B cell (primary cell): ENCODE measurements at places on chromosomes 4 and X. TPM values are rescaled to one million over a fixed set of nuclear protein-coding genes. Genes with fewer than 3 reads are reported as not detected.

DNA sequence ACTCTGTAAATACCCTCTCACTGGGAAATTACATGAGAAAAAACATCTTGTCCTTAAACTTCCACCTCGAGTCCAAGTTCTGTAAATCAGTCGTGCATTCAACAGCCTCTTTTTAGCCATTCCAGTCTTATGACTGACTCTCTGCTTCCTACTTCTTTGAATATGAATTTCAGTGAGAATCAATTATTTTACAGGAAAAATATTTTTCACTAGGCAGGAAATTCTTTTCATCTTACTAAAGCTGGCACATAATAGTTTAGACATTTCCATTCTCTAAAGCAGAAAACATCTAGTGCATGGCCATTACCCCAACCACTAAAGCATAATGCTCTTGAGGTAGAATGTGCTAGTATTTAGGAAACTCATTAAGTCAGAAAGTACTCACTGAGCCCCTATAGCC is 565.7 kb upstream of the FAT1 start:
- no peak overlapping the region for H3K27ac ChIP-seq
- no peaks in the 10 kb centered on the region for H3K27me3 ChIP-seq
- no peaks in the 10 kb centered on the region for H3K36me3 ChIP-seq
- no peaks in the 10 kb centered on the region for H3K4me1 ChIP-seq

DNA sequence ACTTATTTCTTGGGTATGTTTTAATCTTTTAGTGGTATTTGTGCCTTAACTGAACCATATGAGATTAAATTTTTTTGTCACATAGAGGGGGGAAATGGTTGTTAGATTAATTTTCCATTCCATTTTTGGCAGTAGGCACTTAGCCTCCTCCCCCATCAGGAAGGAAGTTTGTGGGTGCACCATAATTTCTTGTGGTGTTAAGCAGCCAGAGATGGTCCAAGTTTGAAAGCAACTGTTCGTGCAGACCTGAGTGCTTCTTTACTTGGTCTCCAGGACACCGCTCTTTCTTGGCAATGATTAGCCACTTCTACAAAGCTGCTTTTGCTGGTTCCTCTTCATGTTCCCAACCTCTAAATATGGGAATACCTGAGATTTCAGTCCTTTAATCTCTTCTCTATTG is 92.7 kb upstream of the RPL34 start:
- peaks cover 12% of the 10 kb centered on the region for H3K4me1 ChIP-seq
- no peak overlapping the region for H3K4me3 ChIP-seq
- no peak for DNase-seq
- no peak overlapping the region for H3K27ac ChIP-seq
- no peaks in the 10 kb centered on the region for H3K36me3 ChIP-seq

GRCh38 chr4:99394896-99395295 is 40.2 kb downstream of the ADH7 start:
- no peak overlapping the region for H3K4me3 ChIP-seq
- no peak overlapping the region for H3K27ac ChIP-seq
- H3K36me3 ChIP-seq: no peaks in the 10 kb centered on the region
- H3K4me1 ChIP-seq: no peaks in the 10 kb centered on the region

DNA sequence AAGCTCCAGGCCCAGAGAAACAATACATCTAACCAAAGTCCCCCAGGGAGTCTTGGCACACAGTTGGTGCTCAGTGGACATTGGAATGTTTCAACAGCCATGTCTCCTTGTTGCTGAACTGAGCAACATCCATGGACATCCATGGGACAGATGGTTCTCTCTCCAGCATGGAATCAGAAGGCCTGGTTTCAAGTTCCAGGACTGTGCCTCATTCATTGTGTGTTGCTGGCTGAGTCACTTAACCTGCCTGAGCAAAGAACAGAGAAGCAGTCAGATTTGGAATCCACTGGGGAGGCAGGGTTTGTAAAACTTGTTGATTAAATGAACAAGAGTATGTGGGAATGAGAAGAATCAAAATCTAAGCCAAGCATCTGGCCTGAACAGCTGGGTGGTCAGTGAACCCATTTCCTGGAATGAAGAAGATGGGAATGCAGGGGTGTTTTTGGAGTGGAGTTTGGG is 147.9 kb downstream of the CHIC2 start:
- H3K4me1 ChIP-seq: no peaks in the 10 kb centered on the region
- no peaks in the 10 kb centered on the region for H3K27me3 ChIP-seq
- no peaks in the 10 kb centered on the region for H3K36me3 ChIP-seq
- no peak overlapping the region for H3K4me3 ChIP-seq
- no peak for DNase-seq

DNA sequence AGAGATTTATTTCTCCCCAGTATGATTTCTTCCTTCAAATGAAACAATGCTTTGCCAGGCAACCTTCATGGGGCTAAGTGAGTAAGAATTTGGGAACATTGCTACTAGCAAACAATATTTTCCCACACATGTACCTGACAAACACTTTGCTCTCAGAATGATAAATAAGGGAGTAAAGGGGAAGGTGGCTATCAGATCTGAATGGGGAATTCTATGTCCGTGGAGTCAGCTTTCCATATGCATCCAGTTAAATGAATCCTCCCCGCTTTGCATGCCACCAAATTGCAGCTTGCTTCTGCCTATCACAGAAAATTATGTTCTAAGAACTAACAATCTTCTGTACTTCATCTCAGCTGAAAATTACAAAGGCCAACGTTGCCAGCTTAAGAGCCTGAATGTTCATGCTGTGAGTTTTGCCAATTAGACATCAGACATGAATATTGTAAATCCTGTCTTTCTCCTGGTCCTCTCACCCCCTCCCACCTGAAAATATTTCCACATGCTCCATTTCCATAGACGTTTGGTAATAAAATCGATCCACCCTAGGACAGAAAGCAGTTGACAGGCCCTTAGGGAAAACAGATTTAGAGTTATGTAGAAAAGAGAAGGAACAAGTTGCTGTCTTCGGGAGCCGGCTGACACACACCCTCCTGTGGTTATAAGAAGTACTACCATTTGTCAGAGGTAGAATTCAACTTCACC is 6.3 kb downstream of the MEPE start:
- no peaks in the 10 kb centered on the region for H3K36me3 ChIP-seq
- no peaks in the 10 kb centered on the region for H3K27me3 ChIP-seq
- no peak overlapping the region for H3K27ac ChIP-seq

DNA sequence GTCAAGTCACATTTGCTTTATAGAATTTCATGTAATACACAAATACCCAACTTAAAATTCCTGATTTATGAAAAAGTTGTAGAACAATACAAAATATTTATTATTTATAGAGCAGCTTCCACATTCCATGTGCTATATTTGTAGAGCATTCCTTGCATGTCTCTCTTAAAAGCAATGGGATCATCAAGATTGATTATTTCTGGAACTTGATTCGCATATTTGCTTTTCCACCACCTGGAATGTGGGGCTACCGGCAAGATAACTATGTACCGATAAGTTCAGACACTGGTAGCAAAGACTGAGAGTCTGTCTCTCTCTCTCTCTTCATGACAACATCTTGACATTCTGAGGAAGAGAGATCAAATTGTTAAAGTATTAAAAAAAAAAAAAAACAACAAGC is 59.3 kb downstream of the MAPK10 start:
- no peak for DNase-seq
- H3K27ac ChIP-seq: no peak overlapping the region
- H3K27me3 ChIP-seq: no peaks in the 10 kb centered on the region
- no peak overlapping the region for H3K4me3 ChIP-seq

GRCh38 chr4:136392576-136392975 is 1139.7 kb downstream of the PCDH18 start:
- H3K36me3 ChIP-seq: no peaks in the 10 kb centered on the region
- no peak overlapping the region for H3K4me3 ChIP-seq
- no peaks in the 10 kb centered on the region for H3K27me3 ChIP-seq
- no peak overlapping the region for H3K27ac ChIP-seq
- DNase-seq: no peak

DNA sequence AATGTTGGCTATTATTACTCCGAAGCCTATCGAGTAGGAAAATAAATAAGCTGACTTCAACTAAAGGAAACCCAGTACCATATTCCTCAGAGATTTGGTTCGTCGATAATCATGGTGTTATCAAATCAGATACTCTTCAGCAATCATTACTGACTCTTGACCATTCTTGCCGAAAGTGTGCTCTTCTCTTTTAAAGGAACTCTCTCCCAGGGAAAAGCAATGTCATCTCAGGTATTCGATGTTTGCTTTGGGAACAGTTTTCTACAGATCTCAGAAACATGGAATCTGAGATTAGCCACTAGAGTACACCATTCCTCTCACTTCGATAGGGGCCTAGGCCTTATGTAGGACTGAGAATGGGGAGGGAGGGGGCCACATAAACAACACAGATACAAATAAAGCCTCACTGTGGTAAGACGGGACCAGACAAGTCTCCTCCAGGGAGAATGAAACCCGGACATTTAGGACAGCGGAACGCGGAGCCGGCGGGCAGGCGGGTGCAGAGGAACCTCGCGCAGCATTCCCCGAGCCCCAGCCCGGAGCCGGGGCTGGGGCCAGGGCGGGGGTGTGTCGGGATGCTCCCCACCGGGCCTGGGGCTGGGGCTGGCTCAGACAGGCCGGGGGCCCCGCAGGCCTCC is 581 bp downstream of the DNAJB14 start:
- DNase-seq: no peak
- peaks cover 43% of the 10 kb centered on the region for H3K4me1 ChIP-seq
- peak overlapping the region; percentile 93 for H3K27ac ChIP-seq
- H3K4me3 ChIP-seq: peak overlapping the region; percentile 87
- H3K27me3 ChIP-seq: no peaks in the 10 kb centered on the region
- peaks cover 4% of the 10 kb centered on the region for H3K36me3 ChIP-seq

DNA sequence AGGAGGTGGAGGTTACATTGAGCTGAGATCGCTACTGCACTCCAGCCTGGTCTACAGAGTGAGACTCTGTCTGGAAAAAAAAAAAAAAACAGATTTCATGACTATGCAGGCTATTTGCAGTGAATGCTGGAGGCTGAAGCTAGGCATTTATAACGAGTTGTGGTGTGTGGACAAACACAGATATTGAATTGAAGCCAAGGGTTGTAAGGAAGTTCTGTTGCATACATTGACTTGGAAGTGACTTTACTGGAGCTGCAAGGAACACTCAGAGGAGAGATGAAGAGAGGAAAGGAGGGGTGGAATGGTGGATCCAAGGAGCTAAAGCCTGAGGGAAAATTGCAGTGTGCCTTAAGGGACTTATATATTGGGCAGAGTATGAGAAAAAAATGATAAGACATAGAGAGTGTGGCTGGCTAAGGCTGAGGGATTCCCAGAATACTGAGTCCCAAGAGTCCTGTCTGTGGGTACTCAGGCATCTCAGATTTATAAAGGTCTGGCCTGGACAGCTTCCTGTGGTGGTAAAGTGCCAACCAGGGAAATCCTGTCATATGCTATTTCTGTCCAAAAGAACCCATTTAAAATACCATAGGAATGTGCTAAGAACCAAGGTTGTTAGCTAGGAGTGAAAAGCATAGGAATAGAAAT is 87.8 kb upstream of the GUCY1A1 start:
- no peaks in the 10 kb centered on the region for H3K36me3 ChIP-seq
- no peak for DNase-seq
- no peak overlapping the region for H3K27ac ChIP-seq
- H3K4me3 ChIP-seq: no peak overlapping the region
- H3K4me1 ChIP-seq: no peaks in the 10 kb centered on the region
- H3K27me3 ChIP-seq: no peaks in the 10 kb centered on the region

- DNase-seq: no peak
- H3K27me3 ChIP-seq: no peaks in the 10 kb centered on the region
- no peak overlapping the region for H3K27ac ChIP-seq
- H3K4me1 ChIP-seq: no peaks in the 10 kb centered on the region
- H3K36me3 ChIP-seq: no peaks in the 10 kb centered on the region
Observed at GRCh38 chr4:104973708-104974107, 173.0 kb upstream of the TET2 start.

Gene ZFYVE28
- total RNA-seq: 12.1 and 13.4 TPM in 2 replicates

Gene GPR82
- not detected in 2 replicates for total RNA-seq

Gene MGAT4D
- total RNA-seq: not detected in 2 replicates

Gene GYPE
- total RNA-seq: 3.4 and 4.7 TPM in 2 replicates

Gene RS1
- not detected in 2 replicates for total RNA-seq

Gene ITIH6
- total RNA-seq: not detected in 2 replicates
